ENCODE measurements at places on chromosomes 3 and 15.

DNA sequence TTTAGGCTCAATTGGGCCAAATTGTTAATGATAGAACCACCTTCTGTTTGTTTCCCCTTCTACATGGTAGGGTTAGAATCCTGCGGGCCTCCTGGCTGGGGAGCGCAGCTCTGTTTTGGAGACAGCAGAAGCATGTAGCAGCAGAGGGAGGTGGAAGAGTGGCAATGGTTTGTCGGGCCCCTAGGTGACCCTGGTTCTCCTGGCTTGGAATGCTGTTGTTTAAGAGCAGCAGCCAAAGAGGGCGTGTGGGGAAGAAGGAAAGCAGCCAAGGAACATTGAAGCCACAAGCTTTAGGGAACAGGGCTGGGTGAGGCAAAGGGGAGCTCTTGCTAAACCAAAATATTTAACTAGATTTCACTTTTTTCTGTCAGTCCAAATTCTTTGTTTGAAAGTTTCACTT is 213.7 kb upstream of the NR2E3 start:
- DNase-seq = no peak

GRCh38 chr3:52262447-52262846 is 16.0 kb downstream of the WDR82 start:
- DNase-seq = no peak

DNA sequence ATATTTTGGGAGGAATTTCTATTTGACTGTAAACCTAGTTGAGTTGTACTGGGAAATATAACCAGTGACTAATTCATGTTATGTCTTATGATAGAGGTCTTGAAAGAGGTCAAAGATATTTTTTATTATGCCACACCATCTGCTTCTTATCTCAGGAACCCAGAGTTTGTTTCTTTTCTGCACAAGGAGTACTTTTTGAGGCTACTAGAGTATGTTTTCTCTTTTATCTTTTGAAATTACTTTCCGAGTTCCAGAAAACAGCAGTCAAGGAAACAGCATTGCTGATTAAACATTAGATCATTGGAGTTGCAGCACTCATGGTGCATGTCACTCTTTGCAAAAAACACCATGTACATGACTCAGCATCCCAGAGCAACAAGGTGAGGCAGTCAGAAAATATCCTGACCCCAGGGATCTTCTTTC is 645.8 kb upstream of the NR2F2 start:
- DNase-seq = no peak

- no peak for DNase-seq
These were observed 20.4 kb upstream of the MAP6D1 start for GRCh38 chr3:183845608-183846288.

DNA sequence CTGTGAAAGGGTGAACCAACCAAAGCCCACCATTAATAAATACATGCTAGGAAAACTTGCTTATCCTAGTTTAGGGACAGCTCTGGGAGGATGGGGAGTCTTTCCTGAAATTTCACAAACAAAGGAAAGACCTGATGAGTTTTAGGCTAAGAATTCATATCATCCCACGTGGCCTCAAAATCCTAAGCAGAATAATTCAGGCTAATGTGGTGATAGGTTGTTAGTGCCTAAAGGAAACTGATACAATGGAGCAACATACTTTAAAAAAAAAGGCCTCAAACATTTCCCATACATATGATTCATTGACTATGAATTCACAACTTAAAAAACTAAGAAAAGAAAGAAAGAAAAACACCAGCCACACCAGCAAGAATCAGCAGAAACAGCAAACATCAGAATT is 126.9 kb upstream of the CNTN4 start:
- DNase-seq = no peak

DNA sequence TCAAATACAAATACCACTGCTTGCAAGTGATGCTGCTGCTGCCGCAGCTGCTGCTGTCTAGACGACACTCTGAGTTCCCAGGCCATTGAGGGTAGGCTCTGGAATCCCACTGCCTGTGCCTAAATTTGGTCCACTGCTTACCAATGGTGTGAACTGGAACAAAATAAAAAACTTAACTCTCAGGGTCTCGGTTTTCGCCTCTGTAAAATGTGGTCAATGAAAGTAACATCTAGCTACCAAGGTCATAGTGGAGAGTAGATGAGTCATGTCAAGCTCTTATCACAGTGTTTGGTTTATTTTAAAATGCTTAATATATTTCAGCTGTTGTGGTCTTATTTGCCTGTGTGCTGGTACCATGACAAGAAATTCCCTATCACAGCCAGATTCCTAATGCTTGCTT is 299.3 kb downstream of the CLSTN2 start:
- no peak for DNase-seq

GRCh38 chr3:156443079-156443478 is 111.8 kb downstream of the SSR3 start:
- DNase-seq = no peak

DNA sequence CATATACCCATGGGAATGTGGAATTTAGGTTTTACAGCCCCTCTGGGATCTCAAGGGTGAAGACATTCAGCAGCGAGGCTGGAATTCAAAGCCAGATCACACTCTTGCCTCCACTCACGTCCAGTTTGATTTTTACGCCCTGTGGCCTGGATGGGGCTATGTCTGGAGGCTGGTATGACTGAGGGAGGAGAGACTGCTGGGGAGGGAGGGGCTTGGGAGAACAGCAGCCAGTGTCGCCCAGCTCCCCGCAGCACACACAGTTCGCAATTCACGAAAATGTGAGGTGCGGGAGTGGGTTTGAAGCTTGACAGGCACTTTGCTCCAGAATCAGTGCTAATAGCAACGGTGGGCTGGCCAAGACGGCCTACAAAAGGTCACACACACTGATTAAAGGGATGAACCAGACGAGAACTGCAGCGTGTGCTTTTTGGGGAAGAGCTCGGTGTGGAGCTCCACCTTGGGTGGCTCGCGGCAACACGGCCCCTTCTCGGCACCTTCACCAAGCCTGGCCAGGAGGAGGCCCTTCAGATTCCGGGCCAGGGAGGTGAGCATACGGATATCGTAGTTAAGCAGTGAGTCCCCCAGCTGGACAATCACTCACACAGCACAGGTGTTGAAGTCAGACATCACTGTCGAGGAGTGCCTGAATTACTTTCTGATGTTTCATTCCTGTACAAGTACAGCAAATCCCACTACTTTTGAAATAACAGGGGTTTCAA is 16.4 kb downstream of the EHD4 start:
- DNase-seq = no peak

- DNase-seq = no peak
These were observed 28.3 kb downstream of the MTHFS start for GRCh38 chr15:79868554-79868953.

DNA sequence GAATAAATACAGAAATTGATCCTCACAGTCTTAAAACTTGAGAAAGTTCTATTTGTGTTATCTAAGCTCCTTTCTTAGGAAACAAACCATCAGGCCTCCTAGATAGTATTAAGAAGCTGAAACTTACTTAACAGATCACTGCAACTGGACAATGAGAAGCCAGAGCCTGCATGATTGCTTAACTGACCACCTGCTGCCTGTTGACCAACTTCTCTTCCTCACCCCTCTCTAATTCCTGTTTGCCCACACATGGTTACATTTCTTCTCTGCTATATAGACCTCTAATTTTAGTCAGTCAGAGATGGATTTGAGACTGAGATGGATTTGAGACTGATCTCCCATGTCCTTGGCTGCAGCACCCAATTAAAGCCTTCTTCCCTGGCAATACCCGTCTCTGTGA is 13.5 kb downstream of the CCPG1 start:
- DNase-seq = no peak

- DNase-seq = peak; percentile 84
These were observed at the start of gene MYO5C for GRCh38 chr15:52295421-52296001. Gene MYO5C (minus strand): TSS chr15:52295804. CDS start chr15:52295636, 168 bp downstream.

Measured in COR-L47 (cell line).